GM13976 (cell line): ENCODE measurements at places on chromosomes 1 and 21.

DNA sequence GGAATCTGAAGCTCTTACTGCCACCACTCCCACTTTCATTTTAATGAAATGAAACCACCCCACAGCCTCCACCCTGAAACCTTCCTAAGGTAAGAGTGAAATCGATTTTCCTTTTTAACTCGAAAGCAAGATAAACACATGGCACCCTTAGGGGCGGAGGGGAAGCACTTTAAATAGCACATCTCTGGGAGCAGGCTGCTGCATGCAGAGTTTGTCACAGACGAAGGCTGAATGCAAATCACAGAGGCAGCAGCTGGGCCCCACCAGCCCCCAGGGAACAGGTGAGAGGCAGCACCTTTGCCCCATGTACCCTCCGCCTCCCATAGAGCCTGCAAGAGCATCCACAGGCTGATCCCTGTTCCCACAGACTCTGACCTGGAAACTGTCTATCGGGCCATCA is 60.0 kb upstream of the GRIK3 start:
- DNase-seq = no peak

- no peak for DNase-seq
Observed at GRCh38 chr1:246760422-246761347, 36.5 kb downstream of the SCCPDH start.

DNA sequence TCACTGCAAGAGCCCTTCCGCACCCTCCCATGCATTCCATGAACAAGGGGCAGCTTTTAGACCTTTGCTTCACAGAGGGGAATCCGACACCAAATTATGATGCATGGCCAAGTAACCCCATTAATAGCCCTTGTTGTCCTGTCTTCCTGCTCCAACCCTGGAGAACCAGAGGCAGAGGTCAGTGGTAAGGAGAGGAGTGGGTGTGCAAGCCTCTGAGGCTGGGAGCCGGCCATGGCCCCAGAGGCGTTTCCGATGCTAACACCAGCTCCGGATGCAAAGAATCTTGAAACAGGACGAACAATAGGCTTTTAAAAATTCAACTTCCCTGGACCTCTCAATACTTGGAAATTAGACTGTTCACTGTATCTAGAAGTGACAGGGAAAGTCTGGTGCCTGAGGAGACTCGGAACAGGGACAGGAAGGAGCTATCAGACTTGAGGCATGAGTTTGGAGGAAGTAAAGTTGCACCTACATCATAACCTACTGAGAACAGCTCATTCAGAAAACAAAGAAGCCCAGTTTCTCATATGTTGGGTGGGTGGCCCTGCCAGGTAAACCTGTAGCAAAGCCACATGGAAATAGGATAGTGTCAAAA is 101.2 kb upstream of the ERG start:
- no peak for DNase-seq

DNA sequence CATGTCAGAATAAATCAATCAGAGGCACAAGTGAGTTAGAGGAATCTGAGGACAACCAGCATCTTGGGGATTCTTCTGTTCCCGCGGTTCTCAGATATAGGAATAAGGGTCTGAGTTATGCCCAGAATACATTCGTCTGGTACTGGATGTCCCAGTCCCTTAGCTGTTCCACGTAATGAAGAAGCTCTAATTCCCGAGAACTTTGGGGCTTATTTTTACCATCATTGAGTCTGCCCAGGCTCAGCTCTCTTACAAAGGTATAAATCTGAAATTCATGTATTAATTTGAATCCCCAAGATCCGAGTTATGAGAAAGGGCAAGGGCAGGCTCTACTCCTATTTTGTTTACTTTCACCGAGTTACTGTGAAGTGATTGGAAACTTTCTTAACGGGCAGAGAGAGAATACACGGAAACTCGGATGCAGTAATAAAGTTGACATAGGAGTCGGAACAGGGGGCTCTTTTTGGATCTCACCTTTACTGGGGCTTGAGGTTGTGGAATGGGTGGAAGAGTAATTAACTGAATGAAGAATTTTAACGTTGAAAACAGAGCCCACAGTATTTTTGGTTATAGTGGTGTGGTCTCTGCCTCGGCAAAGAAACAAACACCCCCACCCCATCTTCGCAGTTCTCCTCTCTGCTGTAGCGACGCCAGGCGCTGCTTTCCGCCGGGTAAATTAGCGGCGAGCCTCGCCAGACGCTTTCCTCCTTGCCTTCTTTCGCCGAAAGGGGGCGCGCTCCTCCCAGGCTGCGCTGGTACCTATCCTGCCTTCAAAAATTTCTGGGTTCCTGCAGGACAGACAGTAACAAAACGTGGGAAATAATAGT is 7.1 kb downstream of the PRRX1 start:
- DNase-seq = peak; percentile 50

GRCh38 chr1:85090225-85090624 is 41.9 kb upstream of the MCOLN3 start:
- DNase-seq = no peak

GRCh38 chr1:247054992-247055415 is 23.6 kb downstream of the ZNF670 start:
- DNase-seq = no peak

GRCh38 chr1:13604721-13605120 is 21.1 kb downstream of the PDPN start:
- DNase-seq = no peak

- DNase-seq = peak; percentile 32
Observed at GRCh38 chr1:75203415-75204277, 69.5 kb downstream of the LHX8 start.

- no peak for DNase-seq
Observed at GRCh38 chr1:221874285-221875003, 132.6 kb upstream of the DUSP10 start.

- no peak for DNase-seq
Observed at GRCh38 chr1:100882698-100883097, 11.9 kb downstream of the EXTL2 start.

DNA sequence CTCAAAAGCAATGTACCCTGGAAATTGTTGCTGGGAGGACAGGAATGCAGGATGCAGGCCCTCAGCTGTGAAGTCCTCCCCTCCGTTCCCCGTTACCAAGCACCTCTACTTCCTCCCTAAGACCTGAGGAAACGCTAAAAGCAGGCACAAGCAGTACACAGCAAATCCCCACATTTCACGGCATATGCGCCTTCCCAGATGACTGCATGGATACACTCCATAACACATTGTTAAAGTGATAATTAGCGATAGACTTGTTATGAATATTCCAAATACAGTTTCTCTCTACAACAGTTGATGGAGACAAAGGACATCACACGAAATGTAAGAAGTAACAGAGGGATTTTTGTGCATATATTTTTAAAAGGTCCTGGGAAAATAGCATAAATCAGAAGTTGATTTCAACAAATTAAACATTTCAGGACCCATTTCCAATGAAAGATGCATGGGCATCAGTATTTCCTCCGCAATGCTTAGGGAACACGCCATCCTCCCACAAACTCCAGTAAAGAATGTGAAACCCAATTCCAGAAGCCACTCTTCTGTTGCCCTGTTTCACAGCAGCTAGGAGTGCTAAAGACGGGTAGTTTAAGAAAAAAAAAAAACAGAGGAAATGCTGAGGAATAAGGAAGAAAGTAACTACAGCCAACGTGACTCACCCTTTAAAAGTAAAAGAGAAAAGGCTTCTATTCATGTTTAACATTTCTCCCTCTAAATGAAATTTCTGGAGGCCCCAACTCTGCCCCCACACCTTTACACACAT is 75.5 kb downstream of the HIVEP3 start:
- no peak for DNase-seq
